ENCODE measurements at places on chromosomes 5 and 9. TPM values are rescaled to one million over a fixed set of nuclear protein-coding genes. Genes with fewer than 3 reads are reported as not detected.

The PDE6A gene
- not detected for total RNA-seq

DNA sequence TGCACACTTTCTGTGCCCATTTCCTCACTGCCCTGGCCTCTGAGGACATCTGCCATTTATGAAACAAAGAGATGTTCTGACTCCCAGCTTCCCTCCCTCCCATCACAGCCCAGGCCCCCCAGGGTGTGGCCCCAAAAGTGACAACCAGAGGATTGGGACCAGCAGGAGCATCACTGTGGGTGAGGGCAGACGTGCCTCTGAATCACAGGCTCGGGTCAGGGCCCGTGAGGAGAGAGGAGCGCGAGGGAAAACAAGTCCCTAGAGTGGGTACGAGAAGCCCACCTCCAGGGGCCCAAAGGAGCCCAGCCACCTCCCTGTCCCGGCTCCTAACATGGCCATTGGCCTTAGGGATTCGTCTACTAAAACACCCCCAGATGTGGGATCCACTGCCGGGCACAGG, 138.0 kb upstream of the FSTL4 start:
- no peak for DNase-seq

DNA sequence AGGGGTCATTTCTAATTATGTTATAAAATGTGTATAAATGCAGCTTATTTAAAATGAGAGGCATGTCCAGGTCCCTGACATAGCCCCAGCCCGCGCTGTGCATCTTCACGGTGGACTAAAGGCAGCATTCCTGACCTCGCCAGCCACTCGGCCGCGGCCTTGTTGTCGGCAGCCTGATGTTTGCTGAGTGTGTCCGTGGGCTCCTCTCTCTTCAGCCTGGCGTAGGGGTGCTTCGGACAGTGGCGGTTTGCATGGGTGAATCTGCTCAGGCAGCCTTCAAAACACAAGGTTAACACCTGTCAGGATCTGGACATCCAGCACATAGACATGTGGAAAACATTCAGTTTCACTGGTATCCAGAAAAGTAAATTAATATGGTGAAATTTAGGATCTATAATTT, 8.8 kb upstream of the SLC35D2 start:
- no peak for DNase-seq

The DMRT2 gene
- total RNA-seq, result not detected

DNA sequence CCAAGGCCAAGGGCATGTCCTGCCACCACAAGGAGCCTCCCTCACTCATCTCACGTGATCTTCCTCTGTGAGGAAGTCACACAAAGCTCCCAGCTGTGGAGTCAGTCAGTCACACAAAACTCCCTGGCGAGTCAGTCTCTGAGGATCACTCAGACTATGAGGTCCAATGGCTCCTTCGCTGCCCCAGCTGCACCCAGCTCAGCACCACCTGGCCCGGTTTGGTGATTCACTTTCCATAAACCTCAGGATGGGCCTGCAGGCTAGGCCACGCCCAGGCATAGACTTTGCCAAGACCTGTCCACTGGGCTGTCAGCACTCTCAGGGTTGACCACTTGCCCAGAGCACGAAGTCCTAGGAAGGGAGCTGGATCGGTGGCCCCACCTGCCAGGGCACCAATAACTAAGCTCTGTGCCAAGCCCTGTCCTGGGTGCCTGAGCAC, 233.8 kb downstream of the HSPA4 start:
- no peak for DNase-seq

The GABRA6 gene
- total RNA-seq, result not detected

DNA sequence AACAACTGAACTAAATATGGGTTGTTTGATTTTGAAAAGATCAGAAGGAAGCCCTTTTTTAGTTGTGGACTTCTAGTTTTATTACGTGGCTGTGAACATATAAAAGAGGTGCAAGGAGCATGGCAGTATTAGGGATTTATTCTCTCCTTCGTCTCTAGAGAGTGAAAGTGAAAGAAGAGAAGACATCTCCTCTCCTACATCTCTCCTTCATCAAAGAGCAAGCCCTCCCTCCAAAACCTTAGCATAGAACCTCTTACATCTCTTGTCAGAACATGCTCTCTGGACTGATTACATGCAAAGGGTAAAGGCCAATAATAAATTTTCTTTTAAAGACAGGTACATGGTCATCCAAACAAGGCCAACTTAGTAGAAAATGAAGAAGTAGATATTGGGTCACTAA, 184.3 kb upstream of the IRX1 start:
- DNase-seq, result no peak
